ENCODE measurements at places on chromosomes 2 and 18. TPM values are rescaled to one million over a fixed set of nuclear protein-coding genes. Genes with fewer than 3 reads are reported as not detected.

Gene TBC1D8
- total RNA-seq, result 13.5 TPM

Gene TXNDC2
- 0.12 TPM for total RNA-seq

Gene CCT4
- 97.8 TPM for total RNA-seq

Gene EVX2
- total RNA-seq, result 0.09 TPM

Gene MERTK
- 2.0 TPM for total RNA-seq

Gene INO80C
- total RNA-seq, result 1.6 TPM

Gene FAM161A
- total RNA-seq, result 0.70 TPM

All from pericardium fibroblast (primary cell).